CD4-positive, alpha-beta T cell treated with Interleukin-10 for 1 hour (primary cell): ENCODE measurements at places on chromosomes 5 and 9.

GRCh38 chr5:19859020-19859419, 129.0 kb downstream of the CDH18 start:
- DNase-seq, result no peak

DNA sequence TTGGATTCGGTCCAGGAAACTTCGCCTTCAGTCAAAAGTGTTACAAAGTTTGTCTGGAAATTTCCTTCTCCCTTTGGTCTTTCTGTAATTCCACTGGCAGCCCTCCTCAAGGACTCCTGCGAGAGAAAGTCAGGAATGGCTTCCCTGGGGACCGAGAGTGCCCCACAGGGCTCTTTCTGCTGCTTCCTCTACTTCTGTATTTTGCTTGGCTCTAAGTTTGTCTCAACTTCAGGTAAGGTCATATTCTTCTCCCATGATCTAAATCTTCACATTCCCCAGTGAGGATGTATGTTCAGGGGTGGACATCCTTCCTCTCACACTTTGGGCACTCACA, 10.3 kb upstream of the RIOK2 start:
- DNase-seq, result no peak

DNA sequence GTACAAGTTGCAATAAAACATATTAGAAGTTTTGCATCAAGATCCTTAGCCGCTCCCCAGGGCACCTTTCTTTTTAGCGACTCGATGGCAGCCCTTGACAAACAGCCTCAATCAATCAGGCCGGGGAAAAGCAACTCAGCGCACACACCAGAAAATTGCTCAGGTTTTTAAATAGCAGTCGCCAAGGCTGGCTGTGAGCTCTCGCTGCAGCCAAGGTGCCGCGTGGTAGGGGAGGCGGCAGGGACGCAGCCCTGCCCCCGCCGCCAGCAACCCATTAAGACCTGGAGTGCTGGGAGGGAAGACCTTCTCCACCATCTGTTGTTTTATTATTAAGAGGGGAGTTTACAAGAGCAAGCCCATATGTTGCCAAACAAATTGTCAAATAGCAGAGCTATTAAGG, 22.6 kb downstream of the ASS1 start:
- DNase-seq, result no peak

- DNase-seq, result no peak
Observed at GRCh38 chr9:118643118-118643517, 726.1 kb downstream of the BRINP1 start.
